ENCODE measurements at places on chromosomes 4 and X. TPM values are rescaled to one million over a fixed set of nuclear protein-coding genes. Genes with fewer than 3 reads are reported as not detected.

DNA sequence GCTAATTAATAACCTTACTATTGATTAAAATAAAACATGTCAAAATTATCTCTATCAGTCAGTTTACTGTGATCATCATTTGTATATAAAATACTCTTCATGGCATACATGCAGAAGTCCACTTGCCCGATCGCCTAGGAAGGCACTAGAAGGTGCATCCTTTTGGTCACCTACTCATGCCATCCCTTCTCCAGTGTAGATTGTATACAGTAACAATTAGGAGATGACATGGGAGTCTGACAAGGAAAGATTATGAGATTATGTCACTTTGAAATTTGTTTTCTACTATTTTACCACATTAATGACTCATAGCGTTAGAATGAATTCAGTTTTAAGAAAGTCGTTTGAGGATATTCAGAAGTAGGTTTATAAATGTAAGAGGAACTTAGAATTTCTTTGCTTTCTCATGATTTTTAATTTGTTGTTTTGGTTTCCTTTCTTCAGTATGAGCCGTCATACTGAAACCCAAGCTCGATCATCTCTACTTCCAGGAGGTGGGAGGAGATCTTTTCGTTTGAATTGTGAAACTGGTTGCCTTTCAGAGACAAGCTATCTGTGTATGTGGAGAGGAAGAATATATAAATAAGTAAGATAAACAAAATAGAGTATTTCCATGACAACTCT lies 51.1 kb upstream of the UNC5C start:
- DNase-seq = no peak

GRCh38 chr4:17236686-17237085 lies 275.2 kb downstream of the QDPR start:
- DNase-seq = no peak

DNA sequence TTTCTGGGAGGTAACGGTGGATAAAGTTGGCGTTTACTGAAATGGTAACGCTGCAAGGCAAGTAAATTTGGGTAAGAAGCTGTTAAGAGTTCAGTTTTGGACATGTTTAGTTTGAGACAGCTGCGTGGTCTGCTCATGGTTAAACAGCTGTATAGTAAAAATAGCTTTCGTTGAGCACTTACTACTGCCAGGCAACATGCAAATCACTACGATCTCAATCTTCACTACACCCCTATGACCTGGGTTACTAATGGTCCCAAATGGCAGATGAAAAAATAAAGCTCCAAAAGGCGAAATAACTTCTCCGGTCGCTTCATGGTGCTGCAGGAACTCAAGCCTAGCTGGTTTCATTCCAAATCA lies 22.2 kb downstream of the FABP2 start:
- DNase-seq = no peak

TMEM271 gene
- total RNA-seq = not detected

Measured in cardiac septum (tissue), 1 donor.